ENCODE measurements at places on chromosomes 6 and 20.

DNA sequence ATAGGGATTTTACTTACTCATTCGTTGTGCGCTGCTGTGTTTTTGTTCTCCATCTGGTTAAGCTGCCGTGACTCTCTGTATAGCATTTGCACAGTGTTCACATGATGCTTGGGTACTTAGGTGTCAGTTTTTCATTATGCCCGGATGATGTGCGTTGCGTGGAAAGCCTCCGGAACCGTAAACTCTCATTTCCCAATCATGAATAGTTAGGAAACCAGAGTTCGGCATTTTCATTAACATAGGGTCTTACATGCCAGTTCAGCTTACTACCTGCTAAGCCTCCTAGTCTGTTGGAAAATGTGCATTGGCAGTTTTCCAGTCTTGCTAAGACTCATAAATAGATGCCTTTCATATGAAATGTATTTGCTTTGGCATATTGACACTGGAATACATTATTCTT lies 483.4 kb upstream of the FLRT3 start:
- no peak for DNase-seq

- DNase-seq, result no peak
Measured at GRCh38 chr20:4956200-4956810, 45.0 kb downstream of the SLC23A2 start.

DNA sequence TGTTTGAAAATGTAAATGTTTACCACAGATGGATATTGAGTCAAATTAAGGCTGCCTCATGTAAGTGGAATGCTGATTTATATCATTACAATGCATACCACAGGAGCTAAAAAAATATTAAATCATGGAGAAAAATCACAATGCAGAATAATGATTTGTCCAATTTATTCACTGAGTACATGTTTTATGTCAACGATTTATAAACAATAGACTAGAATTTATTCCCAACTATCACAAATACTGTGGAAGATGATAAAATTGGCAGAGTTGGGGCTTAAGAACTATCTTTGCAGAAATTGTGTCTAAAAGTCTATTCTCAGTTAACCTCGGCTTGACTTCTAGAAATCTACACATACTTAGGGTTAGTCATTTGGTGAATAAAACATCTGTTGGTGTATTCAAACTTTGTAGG lies 472.1 kb upstream of the MARCKS start:
- no peak for DNase-seq

- no peak for DNase-seq
Measured at GRCh38 chr6:31969712-31970603, 2.0 kb downstream of the DXO start.

- no peak for DNase-seq
Measured at GRCh38 chr20:34350095-34350494, 13.0 kb upstream of the ITCH start.

DNA sequence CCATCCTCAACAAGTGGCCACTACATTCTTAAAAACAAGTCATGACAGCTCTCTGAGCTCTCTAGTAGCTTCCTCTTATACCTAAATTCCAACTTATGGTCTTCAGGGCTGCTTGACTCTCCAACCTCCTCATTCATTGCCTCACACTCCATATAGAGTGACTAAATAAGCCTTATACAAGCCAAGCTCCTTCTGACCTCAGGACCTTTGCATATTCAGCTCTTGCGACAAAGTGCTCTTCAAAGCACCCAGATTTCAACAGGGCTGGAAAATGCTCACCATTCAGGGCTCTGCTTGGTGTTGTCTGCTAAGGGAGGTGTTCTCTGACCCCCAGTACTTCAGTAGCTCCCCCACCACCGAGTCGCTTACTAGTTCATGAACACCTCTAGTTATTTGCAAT lies 3.7 kb downstream of the TREML2 start:
- DNase-seq, result no peak

GRCh38 chr6:133704371-133704770 lies 184.5 kb upstream of the TCF21 start:
- DNase-seq, result no peak

- DNase-seq, result no peak
Measured at GRCh38 chr20:33005132-33005566, 916 bp upstream of the SUN5 start.

- no peak for DNase-seq
Measured at GRCh38 chr6:22306741-22307466, 10.1 kb upstream of the PRL start.

DNA sequence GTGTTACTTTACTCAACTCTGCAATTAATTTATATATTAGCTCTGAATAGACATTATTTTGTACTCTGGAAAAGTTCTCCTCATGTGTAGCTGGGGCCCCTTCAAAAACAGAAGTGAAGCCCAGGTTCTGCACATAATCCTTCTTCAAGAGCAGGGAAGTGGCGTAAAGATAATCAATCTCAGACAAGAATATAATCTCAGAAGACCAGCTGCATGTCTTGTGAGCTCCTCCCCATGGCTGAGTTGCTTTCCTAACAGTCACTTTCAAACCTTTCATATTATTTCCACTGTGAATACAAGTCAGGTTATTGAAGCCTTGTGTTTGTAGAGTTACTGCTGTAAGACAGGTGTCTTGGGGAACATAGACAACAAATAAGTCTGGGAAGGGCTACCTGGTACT lies 691.9 kb downstream of the RFPL4B start:
- no peak for DNase-seq

DNA sequence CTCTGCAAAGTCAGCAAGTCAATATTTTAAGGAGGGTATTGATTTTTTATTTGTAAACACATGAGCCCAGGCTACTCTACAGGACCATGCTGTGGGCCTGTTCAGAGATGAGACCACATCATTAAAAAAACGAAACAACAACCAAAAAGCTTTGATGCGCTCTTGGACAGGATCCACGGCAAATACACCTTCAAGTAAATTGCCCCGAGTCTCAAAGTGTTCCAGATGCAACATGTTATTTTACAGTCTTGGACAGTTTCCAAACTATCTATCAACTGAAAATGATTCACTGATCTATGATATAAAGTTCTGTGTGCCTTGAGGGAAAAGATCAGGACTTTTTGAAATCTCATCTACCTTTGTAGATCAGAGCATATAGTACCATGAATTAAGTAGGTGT lies 25.8 kb upstream of the CARMIL1 start:
- DNase-seq, result no peak

- DNase-seq, result no peak
Measured at GRCh38 chr6:150142097-150142669, 661 bp upstream of the PPP1R14C start.

DNA sequence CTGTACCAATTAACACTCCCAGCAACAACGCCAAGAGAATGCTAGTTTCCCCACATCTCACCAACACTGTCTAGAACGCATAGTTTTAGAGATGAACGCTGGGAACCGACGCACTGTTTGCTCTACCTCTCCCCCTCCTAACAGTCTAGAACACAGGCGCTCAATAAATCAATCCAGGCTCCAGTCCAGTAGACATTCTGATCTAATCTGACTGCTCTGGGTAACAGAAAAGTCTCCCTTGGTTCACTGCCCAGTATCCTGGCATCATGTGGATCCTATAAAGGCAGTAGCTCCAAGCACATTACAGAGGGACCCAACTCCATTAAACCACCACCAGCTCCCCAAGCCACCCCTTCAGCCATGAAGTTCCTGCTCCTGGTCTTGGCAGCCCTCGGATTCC lies at the start of gene DEFB132:
Gene DEFB132 (plus strand): TSS at position 306 of the 400 bp plus-strand sequence. CDS start 55 bp downstream, at position 361.
- DNase-seq, result no peak

DNA sequence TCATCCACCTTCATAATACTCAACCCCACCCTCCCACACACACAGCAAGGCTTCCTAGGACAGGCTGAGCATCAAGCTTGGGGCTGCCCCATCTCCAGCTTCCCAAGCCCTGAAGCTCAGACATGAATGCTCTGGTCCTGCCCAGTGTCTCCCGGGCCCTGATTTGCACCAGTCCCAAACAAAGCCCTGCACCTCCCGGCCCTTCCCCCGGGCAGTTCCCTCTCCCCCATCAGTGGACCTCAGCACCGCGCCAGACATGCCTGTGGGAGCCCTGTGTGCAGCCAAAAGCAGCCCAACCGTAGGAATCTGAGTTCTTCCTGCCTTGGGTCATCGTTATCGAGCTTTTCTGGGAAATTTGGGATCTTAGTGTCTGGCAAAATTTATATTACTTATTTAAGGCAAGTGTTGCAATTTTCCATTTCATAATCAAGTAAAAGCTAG lies 63.5 kb downstream of the THBS2 start:
- no peak for DNase-seq

GRCh38 chr6:107620732-107621131 lies 130.8 kb downstream of the SOBP start:
- no peak for DNase-seq

GRCh38 chr20:24681634-24682495 lies 212.4 kb downstream of the SYNDIG1 start:
- no peak for DNase-seq

DNA sequence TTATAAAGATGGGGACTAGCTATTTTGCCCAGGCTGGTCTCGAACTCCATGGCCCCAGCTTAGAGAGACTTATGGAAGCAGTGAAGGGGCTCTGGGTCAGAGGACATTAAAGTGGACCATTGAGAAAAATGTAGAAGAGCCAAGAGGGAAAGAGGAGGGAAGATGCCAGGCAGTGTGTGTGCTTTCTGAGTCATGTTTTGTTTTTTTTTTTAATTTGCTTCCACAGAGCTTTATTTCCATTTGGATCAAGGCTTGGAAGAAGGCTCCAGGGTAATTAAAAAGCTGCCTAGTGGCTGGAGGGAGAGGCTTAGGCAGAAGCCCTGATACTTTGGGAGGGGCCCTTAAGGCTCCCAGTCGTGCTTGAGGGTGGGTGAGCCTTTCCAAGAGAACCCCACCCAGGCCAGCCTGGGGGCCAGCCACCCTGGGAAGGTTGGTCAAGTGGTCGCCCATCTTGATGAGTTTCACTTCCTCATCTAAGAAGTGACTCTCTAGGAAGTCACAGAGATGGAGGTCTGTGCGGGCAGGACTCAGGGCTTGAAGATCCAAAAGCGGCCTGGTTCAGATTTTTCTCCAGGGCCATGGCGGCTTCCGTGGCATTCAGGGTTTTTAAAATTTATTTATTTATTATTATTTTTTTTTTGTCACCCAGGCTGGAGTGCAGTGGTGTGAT lies 3.0 kb upstream of the ZNF335 start:
- DNase-seq, result no peak

- no peak for DNase-seq
Measured at GRCh38 chr6:78525976-78526375, 341.4 kb upstream of the IRAK1BP1 start.

DNA sequence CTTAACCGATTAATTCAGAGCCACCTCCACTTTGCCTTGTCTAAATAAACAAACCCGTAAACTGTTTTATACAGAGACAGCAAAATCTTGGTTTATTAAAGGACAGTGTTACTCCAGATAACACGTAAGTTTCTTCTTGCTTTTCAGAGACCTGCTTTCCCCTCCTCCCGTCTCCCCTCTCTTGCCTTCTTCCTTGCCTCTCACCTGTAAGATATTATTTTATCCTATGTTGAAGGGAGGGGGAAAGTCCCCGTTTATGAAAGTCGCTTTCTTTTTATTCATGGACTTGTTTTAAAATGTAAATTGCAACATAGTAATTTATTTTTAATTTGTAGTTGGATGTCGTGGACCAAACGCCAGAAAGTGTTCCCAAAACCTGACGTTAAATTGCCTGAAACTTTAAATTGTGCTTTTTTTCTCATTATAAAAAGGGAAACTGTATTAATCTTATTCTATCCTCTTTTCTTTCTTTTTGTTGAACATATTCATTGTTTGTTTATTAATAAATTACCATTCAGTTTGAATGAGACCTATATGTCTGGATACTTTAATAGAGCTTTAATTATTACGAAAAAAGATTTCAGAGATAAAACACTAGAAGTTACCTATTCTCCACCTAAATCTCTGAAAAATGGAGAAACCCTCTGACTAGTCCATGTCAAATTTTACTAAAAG lies 2.7 kb downstream of the FOXC1 start:
- no peak for DNase-seq

GRCh38 chr6:6564154-6564553 lies 24.4 kb upstream of the LY86 start:
- no peak for DNase-seq

DNA sequence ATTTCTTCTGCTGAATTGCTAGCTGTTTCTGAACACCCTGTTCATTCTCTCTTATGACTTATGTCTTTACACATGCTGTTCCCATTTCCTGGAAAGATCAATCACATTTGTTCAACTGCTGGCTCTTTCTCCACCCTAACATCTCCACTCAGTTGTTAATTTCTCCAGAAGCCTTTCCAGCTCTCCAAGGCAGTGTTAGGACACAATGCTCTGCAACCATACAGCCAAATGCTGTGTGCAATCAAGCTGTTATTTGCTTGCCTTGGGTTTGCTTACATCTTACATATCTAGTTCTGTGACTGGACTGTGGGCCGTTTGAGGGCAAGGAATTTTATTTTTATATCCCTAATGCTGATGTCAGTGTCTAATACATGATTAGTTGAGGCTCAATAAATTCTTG lies 24.2 kb upstream of the CITED2 start:
- no peak for DNase-seq

DNA sequence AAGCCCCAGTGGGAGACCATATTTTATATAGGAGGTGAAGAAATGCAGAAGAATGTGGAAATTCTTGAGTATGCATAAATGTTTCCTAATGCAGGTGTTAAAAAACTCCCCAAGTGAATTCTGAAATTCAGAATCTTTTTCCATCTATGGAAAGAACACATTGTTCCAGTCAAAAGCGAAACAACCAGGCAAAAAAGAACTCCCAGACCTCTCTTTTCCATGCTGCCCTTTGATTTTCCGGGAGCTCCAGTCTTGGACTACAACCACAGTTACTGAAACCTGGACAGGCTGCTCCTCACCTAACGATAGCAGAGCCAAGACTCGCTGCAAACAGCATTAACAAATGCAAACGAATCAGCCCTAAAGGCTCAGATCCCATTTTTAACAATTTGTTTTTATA lies 108.7 kb upstream of the CNKSR3 start:
- DNase-seq, result no peak

Data from activated gamma-delta T cell treated with Interleukin-2 at 50 U/mL for 16 hours (primary cell).